ENCODE measurements at places on chromosomes 16 and 17. TPM values are rescaled to one million over a fixed set of nuclear protein-coding genes. Genes with fewer than 3 reads are reported as not detected.

- no peak for DNase-seq
Observed at GRCh38 chr16:12255919-12256665, 279.6 kb downstream of the SNX29 start.

- no peak for DNase-seq
Observed at GRCh38 chr17:6603744-6604325, 36.7 kb downstream of the KIAA0753 start.

IGFBP4 gene
- 189 TPM for total RNA-seq

DNA sequence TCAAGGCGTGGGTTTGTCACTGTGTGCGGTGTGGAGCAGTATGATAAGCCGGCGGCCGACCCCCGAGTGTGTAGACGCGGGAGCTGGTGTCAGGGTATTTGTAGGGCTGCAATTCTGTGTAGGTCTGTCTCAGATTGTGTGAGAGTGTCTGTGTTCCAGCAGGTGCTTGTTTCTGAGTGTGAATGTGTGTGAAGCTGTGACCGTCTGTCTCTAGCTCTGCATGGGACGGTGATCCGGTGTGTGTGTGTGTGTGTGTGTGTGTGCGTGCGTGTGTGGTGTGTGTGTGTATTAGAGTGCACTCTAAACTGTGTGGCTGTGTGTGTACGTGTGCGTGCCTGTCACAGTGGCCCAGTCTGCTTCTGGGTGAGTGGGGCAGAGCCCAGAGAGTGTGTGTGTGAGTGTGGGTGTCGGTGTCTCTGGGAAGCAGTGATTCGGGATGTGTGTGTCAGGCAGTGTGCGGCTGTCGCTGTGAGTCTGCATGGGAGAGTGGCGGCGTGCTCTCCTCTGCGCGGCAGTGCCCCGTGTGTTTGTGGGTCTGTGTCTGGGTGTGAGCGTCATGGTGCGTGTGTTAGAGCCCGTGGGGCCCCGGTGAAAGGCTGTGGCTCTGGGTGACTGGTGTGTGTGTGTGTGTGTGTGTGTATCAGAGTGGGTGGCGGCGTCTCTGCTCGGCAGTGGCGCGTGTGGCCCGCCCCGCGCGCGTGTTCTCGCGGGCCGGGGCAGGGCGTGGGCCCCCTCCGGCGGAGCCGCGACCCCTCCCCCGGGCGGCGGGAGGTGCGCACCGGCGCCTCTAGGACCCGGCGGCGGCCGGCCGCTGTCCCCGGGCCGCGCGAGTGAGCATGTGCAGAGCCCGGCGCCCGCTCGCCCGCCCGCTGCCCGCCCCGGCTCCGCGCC, at the start of gene WSCD1:
Gene WSCD1, plus strand, starts transcription at position 841 of the 891 bp plus-strand sequence. CDS start 10,280 bp downstream, outside the sequence.
- no peak for DNase-seq

DNA sequence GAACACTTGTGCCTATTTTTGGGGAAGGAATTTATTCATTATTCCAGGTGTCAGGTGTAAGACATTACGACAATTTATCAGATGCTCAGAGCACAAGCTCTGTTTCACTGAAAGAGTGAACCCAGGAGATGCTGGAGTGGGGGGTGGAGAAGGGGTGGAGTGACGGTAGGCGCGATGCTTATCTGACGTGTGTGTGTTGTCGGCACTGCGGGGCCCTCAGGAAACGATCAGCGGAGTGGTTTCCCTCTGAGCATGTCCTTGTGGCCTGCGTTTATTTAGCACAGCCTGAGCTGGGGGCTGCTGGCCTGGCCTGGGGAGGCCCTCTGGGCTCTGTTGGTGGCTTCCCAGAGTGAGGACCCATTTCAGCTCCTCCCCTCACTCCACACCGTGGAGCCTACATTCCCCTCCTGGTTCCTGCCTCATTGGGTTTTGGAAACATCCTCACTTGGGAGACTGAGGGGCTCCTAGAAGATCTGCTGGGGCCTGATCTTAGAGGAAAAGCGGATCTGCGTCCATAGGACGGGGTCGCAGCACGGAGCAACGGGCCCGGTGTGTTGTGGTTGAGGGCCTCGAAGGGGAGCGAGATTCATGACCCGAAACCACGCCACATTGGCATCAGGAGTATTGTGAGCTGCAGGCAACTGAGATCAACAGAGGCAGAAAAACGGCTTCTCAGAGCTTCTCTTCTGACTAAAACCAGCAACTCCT, 19.0 kb upstream of the GNG13 start:
- DNase-seq, result no peak

- no peak for DNase-seq
Observed at GRCh38 chr16:65828296-65828695, 538.2 kb upstream of the CDH5 start.

DNA sequence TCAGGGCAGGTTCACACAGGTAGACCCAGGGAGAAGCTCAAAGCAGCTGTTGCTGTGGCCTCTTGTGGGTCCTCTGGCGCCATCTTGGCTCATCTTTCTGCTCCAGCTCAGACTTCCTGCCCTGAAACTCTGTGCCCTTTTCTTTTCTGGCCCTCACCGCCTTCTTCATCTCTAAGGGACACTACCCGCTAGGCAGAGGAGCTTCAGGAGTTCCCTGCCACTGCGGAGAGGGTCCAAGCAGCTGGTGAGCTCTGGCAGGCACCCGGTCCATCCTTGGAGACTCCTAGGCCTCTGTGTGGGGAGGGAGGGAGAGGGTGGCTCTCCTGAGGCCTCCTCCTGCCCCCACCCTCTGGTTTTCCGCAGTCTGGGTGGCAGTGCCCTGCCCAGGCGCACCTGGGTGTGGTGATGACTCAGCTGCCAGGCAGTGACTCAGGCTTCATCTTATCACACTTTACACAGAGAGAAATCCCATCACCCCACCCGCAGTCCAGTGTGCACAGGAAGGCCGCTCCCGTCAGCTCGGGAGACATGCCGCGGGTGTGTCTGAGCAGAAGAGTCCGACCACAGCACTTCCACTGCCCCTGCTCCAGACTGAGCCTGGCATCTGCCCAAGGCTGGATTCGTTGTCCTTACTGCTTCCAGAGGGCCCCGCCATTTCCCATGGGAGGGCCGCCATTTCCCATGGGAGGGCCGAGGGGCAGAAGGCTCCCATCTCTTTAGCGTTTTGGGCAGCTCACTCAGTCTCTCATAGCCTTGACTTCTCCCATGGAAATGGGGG, 7.3 kb downstream of the NT5C start:
- peak; percentile 91 for DNase-seq

DNA sequence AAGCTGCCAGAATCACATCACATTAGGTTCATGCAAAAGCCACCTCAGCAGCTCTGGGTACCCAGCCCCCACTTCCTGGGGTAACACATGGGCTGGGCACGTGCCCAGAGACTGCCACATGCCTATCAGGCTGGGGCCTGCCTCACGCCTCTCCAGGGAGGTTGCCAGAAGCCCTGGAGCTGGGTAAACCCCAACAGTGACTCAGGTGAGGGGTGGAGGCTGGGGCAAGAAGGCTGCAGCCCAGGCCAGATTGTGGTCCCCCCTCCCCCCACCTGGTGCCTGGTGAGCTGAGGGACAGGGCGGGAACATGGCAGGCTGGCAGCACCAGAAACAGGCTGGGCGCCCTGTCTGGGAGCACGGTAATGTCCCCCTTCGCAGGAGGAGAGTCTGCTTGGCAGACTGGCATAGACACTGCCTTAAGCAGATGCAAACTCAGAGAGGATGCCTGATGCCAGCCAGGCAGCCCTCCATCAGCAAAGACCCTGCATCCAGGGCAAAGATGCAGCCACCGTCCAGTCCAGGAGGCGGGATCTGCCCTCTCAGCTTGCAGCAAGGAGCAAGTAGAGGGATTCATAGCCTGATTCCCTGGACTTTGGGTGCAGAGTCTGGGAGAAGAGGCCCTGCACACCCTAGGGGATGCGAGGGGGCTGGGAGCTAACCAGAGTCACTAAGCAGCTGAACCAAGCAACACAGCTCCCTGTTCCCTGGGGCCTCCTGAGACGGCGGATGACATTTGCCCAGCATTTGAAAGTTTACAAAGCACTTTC, 28.8 kb downstream of the NGFR start:
- DNase-seq, result no peak

- DNase-seq, result no peak
Observed at GRCh38 chr17:19363460-19364035, 1.0 kb upstream of the B9D1 start.

- no peak for DNase-seq
Observed at GRCh38 chr17:42507671-42508070, 28.4 kb upstream of the NAGLU start.

DNA sequence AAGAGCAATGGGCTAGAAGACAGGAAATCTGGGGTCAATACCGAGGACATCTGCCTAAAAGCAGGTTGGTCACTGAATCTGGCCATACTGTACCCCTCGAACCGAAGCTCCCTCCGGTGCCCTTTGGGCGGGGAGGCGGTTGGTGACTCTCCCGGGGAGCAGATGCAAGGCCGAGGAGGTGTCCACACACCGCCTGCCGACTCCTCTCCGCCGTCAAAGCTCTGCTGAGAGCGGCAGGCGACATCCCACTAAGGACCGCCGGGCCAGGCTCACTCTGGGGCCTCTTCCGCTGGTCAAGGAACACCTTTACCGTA, 458 bp downstream of the ZNF200 start:
- no peak for DNase-seq

ORAI3 gene
- 23.7 TPM for total RNA-seq

- no peak for DNase-seq
Observed at GRCh38 chr16:86578611-86579267, 390 bp downstream of the FOXL1 start.

- DNase-seq, result no peak
Observed at GRCh38 chr17:57971572-57971971, 16.4 kb upstream of the CUEDC1 start.

DNA sequence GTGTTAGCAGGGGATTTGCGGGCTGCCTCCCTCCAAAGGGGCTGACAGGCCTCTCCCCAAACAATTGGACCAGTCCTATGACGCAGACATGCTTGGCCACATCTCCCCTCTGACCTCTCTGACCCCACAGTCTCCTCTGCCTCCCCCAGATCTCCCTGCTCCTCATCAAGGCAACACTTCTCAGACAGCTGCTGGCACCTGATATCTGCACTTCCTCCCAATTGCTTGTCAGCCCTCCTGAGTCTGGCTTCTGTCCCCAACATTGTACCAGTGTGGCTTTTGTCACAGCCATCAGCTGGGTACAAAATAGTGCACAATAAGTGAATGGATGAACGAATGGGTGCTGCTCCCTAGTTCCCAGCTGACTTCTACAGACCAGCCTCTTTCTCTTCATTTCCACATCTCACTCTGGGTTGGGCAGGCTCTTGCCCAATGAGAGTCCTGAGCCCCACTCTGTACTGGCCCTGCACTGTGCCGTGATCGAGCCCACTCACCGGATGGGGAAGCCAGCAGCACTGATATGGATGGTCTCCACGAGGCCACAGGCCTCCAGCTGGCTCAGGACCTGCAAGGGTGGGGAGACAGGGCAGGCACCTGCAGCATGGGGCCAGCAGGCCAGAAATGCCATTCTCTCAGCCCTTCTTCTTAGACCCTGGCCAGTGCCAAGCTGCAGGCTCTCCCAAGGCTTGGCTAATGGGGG, 17.1 kb downstream of the ZNHIT3 start:
- DNase-seq, result no peak

NPIPB9 gene
- 1.3 TPM for total RNA-seq

DNA sequence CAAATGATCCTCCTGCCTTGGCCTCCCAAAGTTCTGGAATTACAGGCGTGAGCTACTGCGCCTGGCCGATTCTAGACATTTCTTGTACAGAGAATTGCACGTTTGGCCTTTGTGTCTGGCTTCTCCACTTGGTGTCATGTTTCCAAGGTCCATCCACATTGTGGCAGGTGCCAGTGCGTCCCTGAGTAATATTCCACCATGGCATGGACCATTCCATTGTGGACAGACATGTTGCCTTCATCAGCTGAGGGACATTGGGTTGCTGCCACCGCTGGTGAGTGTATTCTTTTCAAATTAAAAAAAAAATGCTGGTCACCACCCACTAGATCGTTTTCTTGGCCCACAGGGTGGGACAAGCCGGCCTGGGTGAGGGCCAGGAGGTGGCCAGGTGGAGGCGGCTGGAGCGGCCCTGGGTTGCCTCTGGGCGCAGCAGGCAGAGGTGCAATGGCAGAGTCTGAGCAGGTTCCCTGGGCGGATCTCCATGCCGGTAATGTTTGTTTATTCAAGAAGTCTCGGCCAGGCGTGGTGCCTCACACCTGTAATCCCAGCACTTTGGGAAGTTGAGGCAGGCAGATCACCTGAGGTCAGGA, 274.1 kb downstream of the SEC14L1 start:
- DNase-seq, result no peak

DNA sequence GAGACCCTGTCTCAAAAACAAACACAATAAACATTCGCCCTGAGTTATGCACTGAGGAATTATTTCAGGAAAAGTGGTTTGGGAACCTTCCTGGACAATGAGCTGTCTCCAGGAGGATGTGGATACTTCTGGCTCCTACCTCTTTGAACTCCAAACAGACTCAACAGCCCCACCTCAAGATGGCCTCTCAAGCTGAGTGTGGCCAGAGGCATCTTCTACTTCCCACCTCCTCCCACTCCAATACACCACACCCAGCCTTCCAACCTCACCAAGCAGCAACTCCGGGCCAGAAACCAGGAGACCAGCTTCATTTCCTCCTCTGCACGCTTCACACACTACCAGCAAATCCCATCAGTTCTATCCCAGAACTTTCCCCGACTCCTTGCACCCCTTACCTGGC, 11.6 kb downstream of the HBQ1 start:
- DNase-seq, result no peak

GRCh38 chr17:66614469-66614868, 220.4 kb upstream of the CACNG5 start:
- DNase-seq, result no peak

- DNase-seq, result no peak
Observed at GRCh38 chr16:66843191-66843590, 1.0 kb upstream of the CA7 start.

GRCh38 chr17:55988861-55989260, 164.4 kb upstream of the ANKFN1 start:
- no peak for DNase-seq

- DNase-seq, result no peak
Observed at GRCh38 chr16:88334778-88335720, 47.7 kb upstream of the ZNF469 start.

ST6GALNAC2 gene
- total RNA-seq, result 0.25 TPM

- DNase-seq, result no peak
Observed at GRCh38 chr17:62653826-62654761, 26.6 kb downstream of the MRC2 start.

- no peak for DNase-seq
Observed at GRCh38 chr17:29060475-29060874, 17.5 kb downstream of the PIPOX start.

DNA sequence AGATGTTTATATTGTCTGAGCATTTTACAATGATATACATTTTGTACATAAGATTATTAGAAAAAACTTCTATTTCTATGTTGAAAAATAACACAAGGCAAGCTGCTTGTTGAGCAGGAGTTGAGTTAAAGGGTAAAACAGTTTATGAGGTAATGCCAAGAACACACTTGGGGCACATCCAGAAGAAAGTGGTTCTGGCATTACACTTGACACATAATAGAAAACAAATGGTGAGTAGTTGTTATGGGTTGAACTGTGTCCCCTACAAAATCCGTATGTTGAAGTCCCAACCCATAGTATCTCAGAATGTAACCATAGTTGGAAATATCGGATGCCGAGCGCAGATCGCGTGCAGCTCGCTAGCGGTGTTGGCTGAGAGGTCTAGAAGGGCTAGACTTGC, 354.3 kb upstream of the GOT2 start:
- DNase-seq, result no peak

GRCh38 chr16:55145771-55146603, 178.0 kb upstream of the IRX6 start:
- no peak for DNase-seq
